ENCODE measurements at places on chromosomes 5 and 9.

DNA sequence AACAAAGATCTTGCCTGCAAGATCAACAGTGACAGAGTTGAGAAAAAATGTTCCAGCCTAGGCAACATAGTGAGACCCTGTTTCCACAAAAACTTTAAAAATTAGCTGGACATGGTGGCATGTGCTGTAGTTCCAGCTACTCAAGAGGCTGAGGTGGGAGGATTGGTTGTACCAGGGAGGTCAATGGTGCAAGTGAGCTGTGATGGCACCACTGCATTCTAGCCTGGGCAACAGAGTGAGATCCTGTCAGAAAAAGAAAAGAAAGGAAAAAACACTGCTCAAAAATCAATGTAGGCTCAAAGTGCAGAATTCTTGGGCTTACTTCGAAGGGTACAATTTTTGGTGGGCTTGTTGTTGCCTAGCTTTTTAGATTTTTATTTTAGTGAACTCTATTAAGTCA is 145.4 kb downstream of the PLPPR1 start:
- DNase-seq = no peak

DNA sequence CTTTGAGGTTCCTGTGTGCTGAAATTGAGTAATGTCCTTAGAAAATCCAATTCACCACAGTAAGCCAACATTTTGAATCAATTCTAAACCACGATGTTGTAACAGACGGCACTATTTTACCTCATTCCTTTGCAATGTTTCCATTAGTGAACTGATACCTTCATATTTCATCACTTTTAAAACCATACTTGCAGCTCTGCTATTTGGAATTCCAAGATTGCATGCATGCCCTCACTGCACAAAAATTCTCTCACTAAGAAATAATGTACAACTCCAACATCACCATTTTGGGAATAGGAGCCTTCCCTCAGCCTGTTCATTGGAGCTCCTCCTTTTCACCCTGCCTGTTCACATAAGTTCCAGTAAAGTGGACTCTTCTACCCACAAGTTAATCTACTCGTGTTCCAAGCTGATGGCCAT is 74.8 kb upstream of the TGFBR1 start:
- peak; percentile 97 for DNase-seq

GRCh38 chr9:17928768-17929167 is 349.9 kb downstream of the SH3GL2 start:
- no peak for DNase-seq

- DNase-seq = peak; percentile 48
These were observed 46.3 kb downstream of the FSTL4 start for GRCh38 chr5:133565993-133566392.

GRCh38 chr5:40021007-40021406 is 596.2 kb upstream of the DAB2 start:
- peak; percentile 1 for DNase-seq

GRCh38 chr9:20355022-20355421 is 267.3 kb downstream of the MLLT3 start:
- DNase-seq = peak; percentile 90

DNA sequence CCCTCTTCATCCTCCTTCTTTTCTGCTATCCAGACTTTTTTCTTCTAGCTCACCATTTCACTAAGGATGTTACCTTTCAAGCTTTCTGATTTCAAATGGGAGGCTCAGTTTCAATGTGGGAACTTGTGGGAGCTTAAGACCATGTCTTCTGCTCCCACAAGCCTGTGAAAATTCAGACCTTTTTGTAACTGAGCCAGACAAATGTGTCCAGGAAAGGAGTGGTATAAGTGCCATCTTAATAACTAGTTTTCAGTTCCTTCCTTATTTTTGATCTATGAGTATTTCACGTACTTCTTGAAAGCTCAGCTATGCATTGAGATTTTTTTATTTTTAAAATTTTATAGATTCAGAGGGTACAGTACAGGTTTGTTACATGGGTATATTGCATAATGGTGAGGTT is 4.6 kb upstream of the ERCC6L2 start:
- no peak for DNase-seq

DNA sequence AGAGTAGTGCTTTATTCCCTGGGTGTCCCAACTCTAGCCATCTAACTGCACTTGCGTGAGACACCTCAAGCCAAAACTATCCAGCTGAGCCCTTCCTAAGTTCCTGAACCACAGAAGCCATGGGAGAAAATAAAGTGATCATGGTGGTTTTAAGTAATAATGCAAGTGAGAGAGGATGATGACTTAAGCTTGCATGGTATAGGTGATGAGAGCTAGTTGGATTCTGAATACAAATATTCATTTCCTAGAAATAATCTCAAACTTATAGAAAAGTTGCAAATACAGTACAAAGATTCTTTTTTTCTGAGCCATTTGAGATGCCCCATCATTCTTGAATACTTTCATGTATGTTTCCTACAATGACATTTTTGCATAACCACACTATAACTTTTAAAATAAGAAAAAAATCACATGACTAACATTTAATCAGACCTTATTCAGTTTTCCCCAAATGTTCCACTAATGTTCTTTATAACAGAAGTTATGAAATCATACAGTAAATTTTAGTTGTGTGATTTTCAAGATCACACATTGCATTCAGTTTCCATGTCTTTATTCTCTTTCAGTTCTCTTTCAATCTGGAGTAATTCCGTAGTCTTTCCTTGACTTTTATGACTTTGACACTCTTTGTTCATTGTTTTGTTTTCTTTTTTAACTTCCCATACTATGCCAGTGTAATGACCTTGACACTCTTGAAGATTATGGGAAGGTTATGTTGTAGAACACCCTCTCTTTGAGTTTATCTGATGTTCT is 5.5 kb upstream of the AK3 start:
- DNase-seq = no peak

DNA sequence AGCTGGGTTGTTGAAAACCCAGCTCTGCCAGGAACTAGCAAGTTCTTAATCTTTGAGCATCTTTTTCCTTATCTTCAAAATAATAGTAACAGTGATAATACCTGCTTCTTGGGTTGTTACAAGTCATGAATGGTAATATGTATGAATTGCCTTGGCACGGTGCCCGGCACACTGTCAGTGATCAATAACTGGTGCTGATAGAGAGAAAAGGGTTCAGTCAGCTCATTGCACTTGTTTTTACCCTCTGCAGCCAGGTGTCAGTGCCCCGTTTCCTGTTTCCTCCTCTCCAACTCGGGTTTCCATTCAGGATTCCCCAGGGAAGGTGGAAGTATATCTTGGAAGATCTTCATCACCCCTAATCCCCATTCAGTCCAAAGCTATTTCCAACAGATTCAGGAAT is 15.8 kb upstream of the NIPAL4 start:
- DNase-seq = no peak

GRCh38 chr9:36725777-36726356 is 153.2 kb downstream of the MELK start:
- peak; percentile 25 for DNase-seq

DNA sequence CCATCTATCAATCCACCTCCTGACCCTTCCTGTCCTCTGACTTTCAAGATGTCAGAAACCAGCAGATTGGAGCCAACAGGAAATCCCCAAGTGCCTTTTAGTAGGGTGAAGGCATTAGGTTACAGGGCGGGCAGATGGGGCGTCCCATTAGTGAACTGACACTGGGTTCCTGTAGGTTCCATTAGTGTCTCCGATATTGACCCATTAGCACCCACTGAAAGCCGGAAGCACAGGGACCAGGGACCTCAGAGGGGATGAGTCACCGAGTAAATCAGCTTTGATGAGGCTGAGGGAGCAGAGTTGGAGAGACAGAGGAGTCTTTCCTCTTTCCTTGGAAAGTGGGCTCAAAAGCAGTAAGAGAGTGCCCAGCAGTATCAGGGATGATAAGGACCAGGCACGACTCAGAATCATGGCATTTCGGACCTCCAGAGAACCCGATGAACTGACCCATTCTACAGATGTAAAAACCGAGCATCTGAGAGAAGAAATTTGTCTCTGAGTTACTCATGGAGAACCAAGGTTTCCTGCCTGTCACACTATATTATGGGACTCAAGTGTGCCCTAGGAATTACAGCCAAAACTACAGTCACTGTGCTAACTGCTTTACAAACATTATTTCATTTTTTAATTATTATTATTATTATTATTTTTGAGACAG is 47.2 kb upstream of the FABP6 start:
- peak; percentile 44 for DNase-seq

GRCh38 chr9:108474356-108474755 is 381.4 kb downstream of the ACTL7B start:
- DNase-seq = peak; percentile 8

GRCh38 chr5:99543841-99544240 is 615.0 kb upstream of the CHD1 start:
- no peak for DNase-seq

- peak; percentile 8 for DNase-seq
These were observed 151.7 kb upstream of the SMIM23 start for GRCh38 chr5:171633776-171634470.

DNA sequence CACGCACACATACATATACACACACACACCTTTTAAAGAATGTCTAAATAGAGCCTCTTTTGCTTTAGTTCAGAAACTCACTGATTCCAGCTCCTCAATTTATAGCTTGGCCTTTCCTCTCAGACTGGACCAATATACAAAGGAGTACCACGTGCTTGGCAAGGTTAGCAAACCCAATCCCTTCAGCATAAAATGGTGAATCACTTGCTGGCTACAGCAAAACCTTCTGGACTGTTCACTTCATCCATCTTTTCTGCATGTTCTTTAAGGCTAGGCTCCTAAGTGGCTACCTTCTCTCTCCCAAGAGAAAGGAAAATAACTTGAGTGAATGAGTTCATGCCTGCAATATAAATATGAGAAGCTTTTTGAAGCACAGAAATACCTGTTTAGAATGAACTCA is 109.7 kb downstream of the LPAR1 start:
- peak; percentile 32 for DNase-seq

GRCh38 chr5:107670087-107670931 is 428 bp downstream of the EFNA5 start:
- peak; percentile 9 for DNase-seq

GRCh38 chr5:115736004-115736689 is 80.3 kb downstream of the CDO1 start:
- DNase-seq = no peak

DNA sequence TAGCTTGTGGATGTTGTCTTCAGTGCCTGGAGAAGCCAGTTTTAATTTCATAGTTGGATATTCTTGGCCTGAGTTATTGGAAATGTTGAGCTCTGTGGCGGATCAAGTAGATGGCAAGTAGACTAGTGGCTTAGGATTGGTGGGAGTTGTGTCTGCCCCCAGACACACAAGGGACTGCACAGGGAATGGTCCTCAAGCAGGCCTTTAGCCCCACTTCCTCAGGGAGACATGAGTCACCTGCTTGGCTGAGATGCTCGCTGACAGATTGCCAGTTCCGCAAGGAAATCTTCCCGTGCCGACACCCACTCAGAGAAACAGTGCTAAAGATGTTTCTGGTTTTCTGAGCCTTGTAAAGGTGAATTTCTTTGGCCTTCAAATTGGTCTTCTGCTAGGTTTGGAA is 18.8 kb upstream of the CATSPER3 start:
- peak; percentile 19 for DNase-seq

- DNase-seq = no peak
These were observed 105.8 kb downstream of the GABBR2 start for GRCh38 chr9:98602839-98603500.

DNA sequence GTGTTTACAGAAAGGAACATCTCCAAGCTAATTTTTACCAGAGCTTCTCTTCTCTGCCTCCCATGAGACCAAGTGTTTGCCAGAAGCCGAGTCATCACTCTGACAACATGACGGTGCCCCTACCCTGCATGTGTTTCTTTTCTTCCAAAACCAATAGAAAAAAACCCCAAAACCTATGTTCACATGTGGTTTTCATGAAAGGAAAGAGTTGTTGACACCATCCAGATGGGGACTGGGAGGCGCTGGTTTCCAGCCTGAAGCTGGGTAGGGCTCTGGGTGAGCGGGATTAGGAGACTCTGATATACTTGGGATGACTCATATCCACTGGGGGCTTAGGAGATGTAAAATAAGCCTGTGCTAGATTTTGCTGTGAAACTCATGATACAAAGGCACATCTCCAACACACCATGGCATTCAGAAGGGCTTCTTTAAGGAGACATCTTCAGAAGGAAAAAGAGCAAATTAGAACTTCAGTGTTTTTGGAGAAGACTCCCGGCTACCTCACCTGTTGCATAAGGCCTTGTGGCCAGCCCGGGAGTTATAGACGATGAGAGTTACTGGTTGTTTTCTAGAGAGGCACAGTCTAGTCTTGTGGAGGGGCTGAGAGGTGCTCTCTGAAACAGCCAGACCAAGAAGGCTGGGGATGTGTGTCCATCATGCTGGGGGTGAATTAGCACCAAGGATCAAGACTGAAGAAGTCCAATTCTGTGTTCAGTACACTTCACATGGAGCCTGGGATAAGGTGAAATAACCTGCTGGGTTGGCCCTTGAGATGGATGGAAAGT is 108.9 kb upstream of the LHFPL2 start:
- DNase-seq = peak; percentile 70

- DNase-seq = no peak
These were observed 121.7 kb downstream of the GIN1 start for GRCh38 chr5:102998224-102998623.

GRCh38 chr5:81420039-81420667 is 26.2 kb upstream of the ACOT12 start:
- peak; percentile 93 for DNase-seq

DNA sequence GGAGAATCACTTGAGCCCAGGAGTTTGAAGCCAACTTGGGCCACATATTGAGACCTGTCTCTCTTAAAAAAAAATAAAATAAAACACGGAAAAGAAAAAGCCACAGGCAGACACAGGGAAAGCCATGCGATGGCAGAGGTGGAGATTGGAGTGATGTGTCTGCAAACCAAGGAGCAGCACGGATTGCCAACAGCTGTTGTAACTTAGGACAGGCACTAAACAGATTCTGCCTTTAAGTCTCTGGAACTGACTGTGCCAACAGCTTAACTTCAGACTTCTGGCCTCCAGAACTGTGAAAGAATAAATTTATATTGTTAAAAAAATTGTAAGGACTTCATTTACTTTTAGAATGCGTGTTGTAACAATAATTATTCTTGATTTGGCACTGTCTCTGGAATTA is 318.5 kb upstream of the CHD1 start:
- DNase-seq = no peak

GRCh38 chr5:74507370-74508005 is 133.0 kb downstream of the ENC1 start:
- DNase-seq = peak; percentile 16

DNA sequence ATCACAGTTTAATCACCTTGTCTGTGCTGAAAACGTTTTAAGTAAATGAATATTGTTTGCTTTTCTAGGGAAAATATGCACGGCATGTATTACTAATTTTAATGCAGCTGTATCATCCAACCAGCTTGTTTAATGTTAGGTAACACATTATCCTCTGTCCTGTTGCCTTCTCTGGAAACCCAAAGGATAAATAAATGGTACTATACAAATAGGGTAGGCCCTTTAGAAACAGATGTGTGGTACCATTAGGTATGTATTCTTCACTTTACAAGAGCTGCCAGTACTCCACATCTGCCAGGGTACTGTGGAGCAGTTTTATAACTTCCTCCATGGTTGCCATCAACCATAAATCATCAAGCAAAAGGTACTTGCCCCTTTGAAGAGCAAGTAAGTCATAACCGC is 42.9 kb downstream of the FAF2 start:
- peak; percentile 72 for DNase-seq

- DNase-seq = no peak
These were observed 99.2 kb downstream of the MED27 start for GRCh38 chr9:131980267-131981016.

GRCh38 chr5:127001621-127002296 is 28.6 kb downstream of the MARCHF3 start:
- DNase-seq = peak; percentile 99
